ENCODE measurements at places on chromosomes 3 and 15.

GRCh38 chr3:44862226-44862637 is 520 bp downstream of the TMEM42 start:
- peak; percentile 40 for DNase-seq

DNA sequence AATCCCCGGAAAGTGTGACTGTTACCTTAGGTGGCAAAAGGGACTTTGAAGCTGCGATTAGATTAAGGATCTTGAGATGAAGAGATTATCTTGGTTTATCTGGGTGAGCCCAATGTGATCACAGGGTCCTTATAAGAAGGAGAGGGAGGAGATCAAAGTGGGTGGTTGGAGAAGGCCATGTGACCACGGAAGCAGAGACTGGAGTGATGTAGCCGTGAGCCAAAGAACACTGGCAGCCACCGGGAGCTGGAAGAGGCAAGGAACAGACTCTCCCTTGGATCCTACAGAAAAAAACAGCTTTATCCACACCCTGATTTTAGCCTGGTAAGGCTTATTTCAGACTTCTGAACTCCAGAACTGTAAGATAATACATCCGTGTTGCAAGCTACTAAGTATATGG is 29.9 kb downstream of the CRABP1 start:
- DNase-seq: no peak

DNA sequence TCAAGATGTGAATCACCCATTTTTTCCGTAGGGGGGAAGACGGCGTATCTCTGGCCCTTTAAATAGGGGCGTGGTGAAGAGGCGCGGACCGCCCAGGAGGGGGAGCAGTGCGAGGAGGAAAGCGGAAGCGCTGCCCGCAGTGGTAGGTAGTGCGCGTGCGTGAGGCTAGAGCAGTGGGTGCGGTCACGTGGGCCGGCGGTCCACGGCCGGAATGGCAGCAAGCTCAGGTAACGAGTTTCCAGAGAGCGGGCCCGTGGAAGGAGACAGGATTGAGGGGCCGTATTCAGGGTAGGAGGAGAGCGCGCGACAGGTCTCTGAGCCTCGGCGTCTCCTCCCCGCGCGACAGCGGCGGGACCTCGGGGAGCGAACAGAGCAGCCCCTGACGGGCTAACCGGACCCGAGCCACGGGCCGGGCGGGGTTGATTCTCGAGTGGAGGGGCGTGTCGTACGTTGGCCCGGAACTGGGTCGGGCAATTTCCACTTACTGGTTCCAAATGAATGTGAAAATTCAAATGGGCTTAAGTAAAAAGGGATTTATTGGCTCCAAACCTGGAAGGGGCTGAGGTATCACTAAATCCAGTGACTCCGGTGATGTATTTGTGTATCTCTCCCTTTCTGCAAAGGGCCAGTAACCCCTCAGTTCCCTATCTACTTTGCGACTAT is at the start of gene VPS8:
Gene VPS8 (plus strand): TSS at position 168 of the 663 bp plus-strand sequence. CDS start 12,467 bp downstream, outside the sequence.
- DNase-seq: peak; percentile 95

DNA sequence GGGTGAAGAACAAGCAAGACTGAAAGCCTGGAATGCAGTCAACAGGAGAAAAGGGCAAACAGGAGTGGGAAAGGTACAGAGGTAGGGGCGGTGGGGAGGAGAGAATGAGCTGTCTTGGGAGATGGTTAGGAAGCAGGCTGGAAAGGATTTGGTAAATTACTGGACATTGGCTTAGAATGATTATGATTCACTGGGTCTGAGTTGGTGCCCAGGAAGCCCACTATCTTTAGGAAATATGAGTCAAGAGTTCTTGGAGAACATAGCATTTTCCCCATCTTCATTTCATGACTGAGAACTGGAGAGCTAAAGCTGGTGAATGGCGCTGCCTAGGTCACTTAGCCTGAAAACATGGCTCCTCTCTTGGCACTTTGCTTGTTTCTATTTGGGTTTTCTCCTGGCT is 74.7 kb upstream of the C3orf80 start:
- no peak for DNase-seq

- no peak for DNase-seq
Observed at GRCh38 chr15:97443101-97443500, 517.4 kb upstream of the ARRDC4 start.

- DNase-seq: peak; percentile 57
Observed at GRCh38 chr3:116198087-116198486, 247.2 kb downstream of the LSAMP start.

DNA sequence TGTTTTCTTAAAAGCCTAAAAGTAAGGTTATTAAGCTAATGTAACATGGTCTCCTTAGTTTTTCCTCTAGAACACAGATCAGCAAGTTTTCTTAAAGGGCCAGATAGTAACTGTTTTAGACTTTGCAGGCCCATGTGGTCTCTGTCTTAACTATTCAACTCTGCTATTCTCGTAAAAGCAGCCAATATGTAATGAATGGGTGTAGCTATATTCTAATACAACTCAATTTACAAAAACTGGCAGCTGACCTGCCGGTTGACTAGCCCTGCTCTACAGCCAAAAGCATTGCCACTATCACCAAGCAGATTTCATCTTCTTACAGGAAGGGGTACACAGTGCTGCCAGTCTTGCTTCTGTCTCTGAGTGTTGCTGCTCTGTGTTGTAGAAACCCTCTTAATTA is 27.4 kb downstream of the KCNMB3 start:
- no peak for DNase-seq

DNA sequence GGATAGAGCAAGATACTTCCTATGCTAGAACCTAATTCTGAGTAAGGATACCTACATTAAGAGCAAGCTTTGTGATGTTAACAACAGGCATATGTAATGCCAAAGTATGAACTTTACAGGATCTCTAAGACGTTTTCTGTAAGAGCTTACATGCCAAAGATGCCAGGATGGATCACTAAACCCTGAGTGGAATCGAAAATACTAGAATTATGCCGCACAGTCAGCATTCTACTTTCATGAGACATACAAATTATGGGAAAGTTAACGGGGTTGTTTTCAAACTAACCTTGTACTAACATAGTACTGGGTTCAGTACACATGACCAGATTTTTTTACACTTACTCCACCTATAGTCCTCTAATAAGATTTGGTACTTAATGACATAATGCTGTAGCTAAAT is 55.1 kb downstream of the AAGAB start:
- DNase-seq: no peak

DNA sequence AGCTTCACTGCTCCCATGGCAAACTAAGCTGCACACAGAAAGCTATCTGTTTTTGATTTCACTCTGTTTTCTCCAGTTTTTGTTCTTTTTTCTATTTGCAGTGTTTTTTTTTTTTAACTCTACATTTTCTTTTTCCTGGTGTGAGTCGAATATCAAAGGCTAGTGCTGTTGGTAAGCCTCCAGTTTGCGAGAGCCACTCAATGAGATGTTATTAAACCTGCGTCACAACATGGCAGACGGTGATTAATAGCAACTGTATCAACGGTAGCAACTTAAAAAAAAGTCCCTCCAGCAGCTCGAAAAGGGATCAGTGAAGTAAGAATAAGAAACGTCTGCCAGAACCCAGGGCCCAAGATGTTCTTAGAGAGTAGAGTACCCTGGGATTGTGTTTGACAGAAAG is 84.1 kb downstream of the MEIS2 start:
- peak; percentile 82 for DNase-seq

- DNase-seq: no peak
Observed at GRCh38 chr3:75180945-75181298, 483.2 kb upstream of the FRG2C start.

Measured in mesenchymal stem cell (in vitro differentiated cells and primary cell).